ENCODE measurements at places on chromosomes 7 and 10.

DNA sequence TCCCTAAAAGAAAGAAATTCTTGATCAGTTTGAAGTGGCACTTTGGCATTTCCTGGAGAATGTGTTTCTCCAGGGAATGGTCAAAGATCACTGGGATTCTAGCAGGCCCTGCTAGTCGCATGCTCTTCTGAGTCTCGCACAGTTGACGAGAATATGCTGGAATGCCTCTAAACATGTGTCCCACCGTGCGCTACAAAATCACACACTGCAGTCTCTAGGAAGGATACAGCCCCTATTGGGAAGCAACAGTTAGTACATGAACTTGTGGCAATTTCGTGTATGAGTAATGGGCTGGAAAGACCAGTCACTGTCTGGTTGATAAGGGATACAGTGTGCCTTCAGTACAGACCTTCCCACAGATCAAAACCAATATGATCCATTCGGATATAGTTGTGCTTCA, 257.9 kb downstream of the PRPF18 start:
- DNase-seq = no peak

- DNase-seq = peak; percentile 74
These were observed 107.5 kb downstream of the REEP3 start for GRCh38 chr10:63628526-63629362.

GRCh38 chr7:16794986-16795385, 9.8 kb downstream of the AGR2 start:
- no peak for DNase-seq

DNA sequence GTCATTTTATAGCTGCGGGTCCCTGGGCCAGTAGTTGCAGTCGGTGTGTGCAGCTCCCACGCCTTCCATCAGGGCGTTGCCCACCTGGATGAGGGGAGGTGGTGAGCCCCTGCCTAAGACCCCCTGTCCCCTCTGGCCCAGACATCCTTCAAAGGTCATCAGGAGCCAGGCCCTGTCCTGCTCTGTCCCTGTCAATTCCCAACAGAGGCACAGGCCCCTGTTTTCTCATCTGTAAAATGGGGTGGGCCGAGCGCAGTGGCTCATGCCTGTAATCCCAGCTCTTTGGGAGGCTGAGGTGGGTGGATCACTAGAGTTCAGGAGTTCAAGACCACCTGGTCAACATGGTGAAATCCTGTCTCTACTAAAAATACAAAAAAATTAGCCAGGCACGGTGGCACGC, 128.5 kb upstream of the TNRC18 start:
- no peak for DNase-seq

- DNase-seq = peak; percentile 30
These were observed 35.9 kb upstream of the FZD9 start for GRCh38 chr7:73397521-73398281.

DNA sequence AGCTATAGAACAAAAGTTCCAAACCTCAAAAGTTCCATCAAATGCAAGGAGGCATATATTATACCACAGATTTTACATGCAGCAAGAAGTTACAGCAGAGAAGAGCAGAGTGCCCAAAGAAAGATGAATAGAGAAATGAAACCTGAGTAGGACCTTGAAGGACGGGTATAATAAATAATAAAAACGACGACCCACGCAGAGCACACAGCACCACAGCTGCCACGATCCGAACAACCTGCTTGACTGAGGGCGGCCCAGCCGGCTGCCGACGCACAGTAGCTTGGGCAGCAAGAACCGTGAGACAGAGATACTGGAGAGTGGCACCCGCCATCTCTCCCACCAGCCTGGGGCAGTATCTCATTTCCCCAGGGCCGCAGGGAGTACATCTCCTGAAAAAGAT, 79.0 kb downstream of the HIPK2 start:
- no peak for DNase-seq

GRCh38 chr10:17790651-17791050, 18.5 kb upstream of the MRC1 start:
- DNase-seq = no peak

GRCh38 chr10:114767101-114767985, 54.2 kb upstream of the FHIP2A start:
- DNase-seq = peak; percentile 28

DNA sequence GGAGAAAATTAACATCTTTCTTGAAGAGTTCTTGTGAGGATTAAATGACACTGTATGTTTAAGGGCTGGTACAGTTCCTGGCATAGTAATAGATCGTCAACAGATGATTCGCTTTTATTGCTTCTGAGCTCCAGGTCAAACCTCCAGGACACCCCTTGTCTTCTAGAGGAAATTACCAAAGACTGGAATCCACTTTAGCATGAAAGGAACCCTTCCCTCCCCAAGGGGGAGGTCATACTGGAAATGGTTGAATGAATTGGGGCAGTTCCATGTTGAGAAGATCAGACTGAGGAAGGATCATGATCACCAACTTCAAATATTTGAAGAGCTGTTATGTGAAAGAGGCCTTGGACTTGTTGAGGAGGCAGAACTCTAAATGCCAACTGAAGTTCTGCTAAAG, 8.9 kb downstream of the NFE2L3 start:
- DNase-seq = no peak

DNA sequence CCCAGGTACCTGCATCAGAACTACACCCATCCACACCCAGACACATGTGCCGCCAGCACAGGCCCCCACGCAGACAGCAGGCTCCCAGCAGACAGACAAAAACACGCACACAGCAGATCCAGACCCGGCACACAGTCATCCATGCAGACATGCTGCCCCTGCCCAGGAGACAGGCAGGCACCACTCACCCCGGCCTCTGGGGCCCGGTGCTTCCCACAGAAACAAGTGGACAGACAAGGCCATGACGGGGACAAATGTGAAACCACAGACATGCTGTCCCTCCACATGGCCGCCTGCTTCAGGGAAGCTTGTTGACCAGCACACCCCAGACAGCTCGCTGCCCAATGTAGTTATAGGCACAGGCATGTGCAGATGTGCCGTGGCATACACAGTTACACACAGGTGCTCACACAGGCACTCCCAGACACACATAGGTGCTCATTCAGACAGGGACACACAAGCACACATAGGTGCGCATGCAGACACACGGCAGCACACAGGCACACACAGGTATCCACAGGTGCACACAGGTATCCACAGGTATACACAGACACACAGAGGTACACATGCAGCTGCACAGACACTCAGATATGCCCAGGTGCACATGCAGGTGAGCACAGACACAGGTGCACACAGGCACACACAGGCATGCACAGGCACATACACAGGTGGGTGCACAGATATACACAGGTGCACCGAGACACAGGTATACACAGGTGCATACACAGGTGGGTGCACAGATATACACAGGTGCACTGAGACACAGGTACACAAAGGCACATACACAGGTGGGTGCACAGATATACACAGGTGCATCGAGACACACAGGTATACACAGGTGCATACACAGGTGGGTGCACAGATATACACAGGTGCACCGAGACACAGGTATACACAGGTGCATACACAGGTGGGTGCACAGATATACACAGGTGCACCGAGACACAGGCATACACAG, 10.5 kb upstream of the SCART1 start:
- DNase-seq = peak; percentile 3

- peak; percentile 22 for DNase-seq
These were observed 84.8 kb upstream of the PRKAR2B start for GRCh38 chr7:106959753-106960152.

GRCh38 chr7:1514995-1515401, 10.8 kb upstream of the INTS1 start:
- no peak for DNase-seq

DNA sequence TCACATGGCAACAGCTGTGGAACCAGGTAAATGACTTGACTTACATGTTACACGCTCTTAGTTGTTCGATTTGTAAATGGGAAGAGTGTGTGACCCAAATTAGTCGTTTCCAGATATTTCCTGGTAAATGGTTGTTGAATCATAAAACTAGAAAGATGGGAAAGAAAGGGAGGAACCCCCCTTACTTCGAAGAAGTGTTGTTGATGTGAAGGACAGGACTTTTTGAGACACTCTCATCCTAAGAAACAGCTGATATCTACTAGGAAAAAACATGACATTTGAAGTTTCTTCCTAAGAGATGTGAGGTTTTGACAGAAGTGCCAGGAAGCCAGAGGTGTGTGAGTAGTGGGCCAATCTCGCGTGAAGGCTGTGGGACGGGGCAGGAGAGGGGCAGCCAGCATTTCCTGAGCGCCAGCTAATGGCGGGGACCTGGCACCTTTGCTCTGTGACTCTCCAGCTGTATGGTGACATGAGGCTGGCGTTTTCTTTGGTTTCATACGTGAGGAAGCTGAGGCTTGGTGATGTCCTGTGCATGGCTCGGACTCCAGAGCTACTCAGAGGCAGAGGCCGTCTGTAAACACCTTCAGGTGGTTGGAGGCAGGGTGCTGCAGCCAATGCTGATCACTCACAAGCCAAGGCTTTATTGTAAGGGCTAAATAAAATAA, 53.7 kb downstream of the IKZF1 start:
- no peak for DNase-seq

- DNase-seq = no peak
These were observed 108.1 kb downstream of the EBF3 start for GRCh38 chr10:129855836-129856563.
